Globus pallidus (tissue), 1 donor: ENCODE measurements at places on chromosomes 4 and X.

DNA sequence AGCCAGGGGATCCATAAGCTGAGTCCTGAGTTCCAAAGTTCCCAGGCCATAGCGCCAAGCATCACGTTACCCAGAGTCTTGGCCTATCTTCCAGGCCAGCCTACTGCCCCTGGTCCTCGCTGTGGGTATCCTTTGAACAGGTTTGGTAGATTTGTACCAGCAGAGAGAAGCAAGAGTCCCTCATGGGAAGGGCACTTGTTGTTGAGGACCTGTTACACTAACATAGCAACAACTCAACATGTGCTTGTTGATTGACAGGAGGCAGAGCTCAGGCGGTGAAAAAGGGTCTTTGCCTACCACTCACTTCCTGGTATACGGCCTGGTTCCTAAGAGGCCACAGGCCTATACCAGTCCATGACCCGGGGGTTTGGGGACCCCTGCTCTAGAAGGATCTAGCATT is 138.4 kb downstream of the RASL11B start:
- DNase-seq: no peak

GRCh38 chr4:118112117-118113046 is 78.1 kb downstream of the NDST3 start:
- no peak for DNase-seq

GRCh38 chr4:151489462-151490203 is 80.7 kb downstream of the FHIP1A start:
- no peak for DNase-seq

GRCh38 chr4:74370912-74371311 is 6.0 kb downstream of the EREG start:
- peak; percentile 17 for DNase-seq

DNA sequence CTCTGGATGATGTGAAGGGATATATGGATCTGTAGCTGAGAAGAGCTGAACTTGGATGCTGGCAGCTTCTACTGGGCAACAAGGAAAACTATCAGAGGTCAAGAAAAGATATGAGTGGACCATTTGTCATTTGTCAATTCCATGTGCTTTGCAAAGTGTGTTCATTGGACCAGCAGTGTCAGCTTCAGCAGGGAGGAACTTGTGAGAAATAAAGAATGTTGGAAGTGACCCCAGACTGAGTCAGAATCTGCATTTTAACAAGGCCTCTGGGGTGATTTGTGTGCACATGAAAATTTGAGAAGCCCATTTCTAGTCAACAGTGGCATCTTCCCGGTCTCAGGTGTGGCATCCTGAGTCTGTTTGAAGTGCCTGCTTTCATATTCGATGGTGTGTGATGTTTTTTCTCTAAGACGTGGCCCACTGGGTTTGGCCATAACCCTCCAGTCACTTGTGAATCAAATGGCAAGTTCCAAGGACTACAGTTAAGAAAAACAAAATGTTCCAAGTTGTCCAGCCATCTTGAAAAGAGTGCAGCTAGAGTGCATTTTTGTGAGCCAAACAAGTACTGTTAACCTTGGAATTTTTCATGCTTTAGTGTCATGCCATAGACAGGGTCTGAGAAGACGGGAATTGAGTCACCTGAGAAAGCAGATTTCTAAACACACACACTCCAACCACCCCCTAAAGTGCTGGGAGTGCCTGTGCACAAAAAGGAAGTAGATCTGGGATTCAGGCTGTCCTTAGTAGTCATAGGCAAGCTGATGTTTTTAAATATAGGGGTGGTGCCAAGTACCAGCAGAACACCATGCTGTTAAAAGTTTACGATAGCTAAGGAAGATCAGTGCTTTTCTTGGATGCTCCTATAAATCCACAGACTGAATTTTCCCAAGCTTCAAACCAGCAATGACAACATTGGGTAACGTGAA is 26.4 kb downstream of the GPM6B start:
- no peak for DNase-seq

DNA sequence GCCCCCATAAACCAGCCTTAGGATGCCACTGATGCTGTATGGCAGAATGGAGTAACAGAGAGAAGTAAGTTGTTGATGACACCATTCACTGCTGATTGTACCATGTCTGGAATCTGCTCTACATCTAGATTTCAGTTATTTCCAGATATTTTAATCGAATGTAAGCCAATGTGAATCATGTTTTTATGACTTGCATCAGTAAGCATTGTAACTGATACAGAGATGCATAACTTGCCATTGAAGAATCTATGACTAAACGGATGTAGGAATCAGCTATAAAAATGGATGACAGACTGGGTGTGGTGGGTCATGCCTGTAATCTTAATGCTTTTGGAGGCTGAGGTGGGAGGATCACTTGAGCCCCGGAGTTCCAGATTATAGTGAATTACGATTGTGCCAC is 161.0 kb upstream of the GATB start:
- no peak for DNase-seq
